ENCODE measurements at places on chromosomes 16 and 17.
A peak's percentile ranks its signal among the peaks of the same experiment; 100 is the strongest.

DNA sequence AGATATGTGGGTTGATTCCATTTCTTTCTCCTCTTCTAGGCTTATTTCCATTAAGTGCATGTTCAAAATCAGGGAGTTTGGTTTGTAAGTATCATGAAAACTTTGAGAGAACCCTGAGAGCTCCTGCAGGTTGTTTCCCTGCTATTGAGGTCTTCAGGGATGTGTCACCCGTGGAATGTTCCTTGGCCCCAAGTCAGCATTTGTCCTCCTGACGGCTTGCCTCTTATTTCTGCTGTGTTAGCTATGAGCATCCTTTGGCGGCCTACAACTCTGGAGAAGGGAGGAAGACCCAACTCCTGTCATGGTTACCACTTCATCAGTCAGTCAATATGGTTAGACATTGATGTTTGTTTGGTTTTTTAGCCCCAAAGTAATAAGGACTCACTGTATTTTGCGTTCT, 180.8 kb downstream of the FTO start:
- no peak for DNase-seq

GRCh38 chr16:66326991-66327513, 39.4 kb upstream of the CDH5 start:
- no peak for DNase-seq

GRCh38 chr17:38533866-38534497, 71.8 kb downstream of the SRCIN1 start:
- no peak for DNase-seq

- DNase-seq = no peak
Measured at GRCh38 chr17:9283909-9284308, 262.6 kb downstream of the NTN1 start.

DNA sequence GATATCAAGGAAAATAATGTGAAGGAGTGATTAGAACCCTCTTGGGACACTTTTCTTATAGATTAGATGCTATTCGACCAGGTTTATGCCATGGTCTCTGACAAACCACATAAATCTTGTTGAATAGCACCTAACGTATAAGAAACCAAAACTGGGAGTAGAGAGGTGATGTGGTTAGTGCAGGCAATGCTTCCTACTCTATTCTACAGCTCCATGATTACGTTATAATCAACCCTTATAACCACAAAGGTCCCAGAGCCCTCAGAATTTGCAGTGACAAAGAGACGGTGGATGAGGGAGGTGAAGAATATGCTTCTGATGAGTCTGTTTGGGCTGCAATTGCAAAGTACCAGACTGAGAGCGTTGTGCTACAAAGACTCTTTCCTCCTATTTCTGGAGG, 78.4 kb downstream of the ARHGAP44 start:
- no peak for DNase-seq

- no peak for DNase-seq
Measured at GRCh38 chr16:2191446-2191706, 5.0 kb downstream of the CASKIN1 start.

DNA sequence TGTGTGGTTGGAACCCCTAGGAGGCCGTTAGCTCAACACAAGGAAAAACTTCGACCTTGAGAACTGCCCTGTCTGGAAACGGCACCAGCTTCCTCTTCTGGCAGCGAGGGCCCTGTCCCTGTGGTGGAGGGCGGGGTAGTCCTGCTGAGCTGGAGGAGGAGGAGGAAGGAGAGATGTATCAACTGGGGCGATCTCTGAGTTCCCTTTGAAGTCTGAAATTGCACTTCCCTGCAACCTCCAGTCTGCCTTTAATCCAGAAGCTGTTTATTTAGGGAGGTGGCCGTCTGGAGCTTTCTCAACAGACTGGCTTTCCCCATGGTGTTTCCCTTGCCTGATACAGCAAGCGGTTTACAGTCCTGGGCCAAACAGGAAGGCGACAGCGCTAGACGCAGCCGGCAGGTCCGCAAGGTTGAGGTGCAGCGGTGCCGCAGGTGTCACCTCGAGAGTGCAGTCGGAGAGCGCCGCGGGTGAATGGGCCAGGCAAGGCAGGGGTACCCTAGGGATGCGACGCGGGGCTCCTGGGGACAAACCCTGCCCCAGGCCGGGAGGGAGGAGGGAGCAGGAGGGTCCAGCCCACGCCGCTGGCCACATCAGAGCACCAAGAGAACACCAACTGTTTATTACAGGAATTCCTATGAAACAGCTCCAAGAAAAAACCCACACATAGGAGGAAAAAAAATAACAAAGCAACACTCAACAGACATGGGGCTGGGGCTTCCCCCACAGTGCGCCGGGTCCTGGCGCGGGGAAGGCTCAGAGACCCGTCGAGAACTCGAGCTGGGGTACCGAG, 11.4 kb upstream of the MRPS23 start:
- peak; percentile 25 for DNase-seq
